NCI-H2227 treated with DMSO at 0.1 percent for 48 hours (cell line): ENCODE measurements at places on chromosomes 4 and X.

DNA sequence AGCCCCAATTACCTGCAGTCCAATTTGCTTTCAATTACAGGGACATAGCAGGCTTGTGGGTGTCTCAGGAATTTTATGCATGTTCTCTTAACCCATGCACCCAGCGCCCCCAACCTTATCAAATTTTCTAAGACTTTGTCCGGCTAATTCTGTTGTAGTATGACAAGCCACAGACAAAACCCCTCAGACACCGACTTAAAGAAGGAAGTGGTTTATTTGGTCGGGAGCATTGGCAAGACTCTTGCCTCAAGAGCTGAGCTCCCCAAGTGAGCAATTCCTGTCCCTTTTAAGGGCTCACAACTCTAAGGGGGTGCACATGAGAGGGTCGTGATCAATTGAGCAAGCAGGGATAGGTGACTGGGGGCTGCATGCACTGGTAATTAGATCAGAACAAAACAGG, 28.7 kb upstream of the IL9R start:
- DNase-seq: no peak

- DNase-seq: peak; percentile 30
Measured at GRCh38 chrX:13658602-13659001, 5.7 kb downstream of the TCEANC start.

- DNase-seq: no peak
Measured at GRCh38 chr4:85726555-85726954, 251.6 kb downstream of the ARHGAP24 start.

GRCh38 chrX:107674480-107675364, 46.4 kb downstream of the PRPS1 start:
- no peak for DNase-seq
